ENCODE measurements at places on chromosomes 13 and 19. TPM values are rescaled to one million over a fixed set of nuclear protein-coding genes. Genes with fewer than 3 reads are reported as not detected.

DNA sequence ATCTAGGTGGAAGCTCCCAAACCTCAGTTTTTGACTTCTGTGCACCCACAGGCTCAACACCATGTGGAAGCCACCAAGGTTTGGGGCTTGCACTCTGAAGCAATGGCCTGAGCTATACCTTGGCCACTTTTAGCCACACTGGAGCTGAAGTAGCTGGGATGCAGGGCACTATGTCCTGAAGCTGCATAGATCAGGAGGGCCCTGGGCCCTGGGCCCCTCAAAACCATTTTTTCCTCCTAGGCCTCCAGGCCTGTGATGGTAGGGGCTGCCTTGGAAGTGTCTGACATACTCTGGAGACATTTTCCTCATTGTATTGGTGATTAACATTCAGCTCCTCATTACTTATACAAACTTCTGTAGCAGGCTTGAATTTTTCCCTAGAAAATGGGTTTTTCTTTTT lies 273.7 kb downstream of the FGF9 start:
- H3K4me1 ChIP-seq, result no peaks in the 10 kb centered on the region
- no peaks in the 10 kb centered on the region for H3K36me3 ChIP-seq
- no peaks in the 10 kb centered on the region for H3K27me3 ChIP-seq
- H3K27ac ChIP-seq, result no peak overlapping the region

DNA sequence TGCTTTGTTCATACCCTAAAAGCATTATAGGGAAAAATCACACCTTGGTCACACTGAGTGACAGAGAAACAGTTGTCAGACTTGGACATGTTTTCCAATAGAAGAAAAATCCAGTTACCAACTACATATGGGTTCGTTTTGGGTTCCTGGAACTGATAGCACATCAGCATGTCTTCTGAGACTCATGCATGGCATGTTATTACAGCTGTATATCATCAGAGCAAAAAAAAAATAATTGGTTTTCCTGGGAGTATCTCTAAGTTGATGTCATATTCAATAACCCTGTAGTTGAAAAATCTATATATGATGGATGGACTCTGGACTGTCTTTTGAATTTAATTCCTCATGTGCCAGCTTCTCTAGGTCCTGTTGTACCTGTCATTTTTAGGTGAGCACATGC lies 211.6 kb downstream of the DNAJC15 start:
- H3K4me1 ChIP-seq, result no peaks in the 10 kb centered on the region
- no peaks in the 10 kb centered on the region for H3K36me3 ChIP-seq
- H3K4me3 ChIP-seq, result no peak overlapping the region
- H3K27ac ChIP-seq, result no peak overlapping the region
- peaks cover 14% of the 10 kb centered on the region for H3K27me3 ChIP-seq
- no peak for DNase-seq

DNA sequence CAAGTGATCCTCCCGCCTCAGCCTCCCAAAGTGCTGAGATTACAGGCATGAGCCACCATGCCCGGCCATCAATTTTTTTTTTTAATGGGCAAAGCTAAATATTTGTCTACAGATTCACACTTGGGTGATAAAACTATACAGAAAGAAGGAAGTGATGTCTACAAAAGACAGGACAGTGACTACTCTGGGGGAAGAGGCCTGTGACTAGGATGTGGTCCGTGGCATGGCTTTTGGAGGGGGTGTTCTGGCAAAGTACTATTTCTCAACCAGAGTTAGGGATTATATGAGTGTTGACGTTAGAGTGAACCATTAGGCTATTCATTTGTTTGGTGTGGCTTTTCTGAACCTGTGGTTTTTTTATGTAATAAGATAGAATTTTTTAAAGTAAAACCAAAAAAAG lies 42.7 kb downstream of the INSR start:
- peak; percentile 66 for DNase-seq
- H3K27me3 ChIP-seq, result peaks cover 10% of the 10 kb centered on the region
- peaks cover 10% of the 10 kb centered on the region for H3K4me1 ChIP-seq
- no peak overlapping the region for H3K4me3 ChIP-seq
- H3K27ac ChIP-seq, result no peak overlapping the region

WDR87 gene
- total RNA-seq, result not detected

CBLC gene
- not detected for total RNA-seq

ZNF585A gene
- 7.9 TPM for total RNA-seq

ZNF284 gene
- total RNA-seq, result 2.5 TPM

Data from activated CD8-positive, alpha-beta T cell treated with anti-CD3 and anti-CD28 coated beads, Interleukin-2, amount 10 ng/mL, durations not matched to agents 7 days and 5 days (primary cell).